COR-L47 (cell line): ENCODE measurements at places on chromosomes 11 and 22.

DNA sequence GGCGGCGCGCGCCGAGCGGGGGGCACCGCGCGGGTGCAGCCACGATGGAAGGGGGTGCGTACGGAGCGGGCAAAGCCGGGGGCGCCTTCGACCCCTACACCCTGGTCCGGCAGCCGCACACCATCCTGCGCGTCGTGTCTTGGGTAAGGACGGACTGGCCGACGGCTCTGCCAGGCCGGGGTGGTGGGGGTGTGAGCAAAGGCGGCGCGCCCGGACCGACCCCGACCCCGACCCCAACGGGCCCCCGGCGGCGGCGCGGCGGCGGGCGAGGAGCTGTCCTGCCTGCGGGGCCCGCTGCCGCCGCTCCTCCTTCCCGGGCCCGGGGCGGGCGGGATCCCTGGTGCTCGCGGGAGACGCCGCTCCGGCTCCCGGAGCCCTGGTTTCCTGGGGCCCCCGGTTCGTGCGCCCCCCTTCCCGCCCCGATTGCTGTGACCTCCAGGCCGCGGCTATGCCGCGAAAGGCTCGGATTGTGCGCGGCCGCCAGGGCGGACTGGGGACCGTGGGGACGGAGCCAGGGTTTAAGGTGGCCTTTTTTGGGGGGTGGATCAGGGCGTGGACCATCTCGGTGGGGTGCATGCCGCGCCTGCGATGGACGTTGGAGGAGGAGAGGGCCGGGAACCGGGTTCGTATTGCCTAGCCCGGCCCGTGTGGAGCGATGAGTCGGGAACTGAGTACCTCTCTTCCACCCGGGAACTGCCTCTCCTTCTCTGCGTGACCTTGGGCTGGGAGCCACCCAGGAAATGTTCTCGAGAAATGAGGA lies at the start of gene SYNGR1:
SYNGR1 (plus strand) TSS at position 25 of the 760 bp plus-strand sequence; CDS start at position 45, 20 bp downstream.
- DNase-seq, result no peak

GRCh38 chr11:36488096-36488495 lies 22.0 kb downstream of the TRAF6 start:
- DNase-seq, result no peak

DNA sequence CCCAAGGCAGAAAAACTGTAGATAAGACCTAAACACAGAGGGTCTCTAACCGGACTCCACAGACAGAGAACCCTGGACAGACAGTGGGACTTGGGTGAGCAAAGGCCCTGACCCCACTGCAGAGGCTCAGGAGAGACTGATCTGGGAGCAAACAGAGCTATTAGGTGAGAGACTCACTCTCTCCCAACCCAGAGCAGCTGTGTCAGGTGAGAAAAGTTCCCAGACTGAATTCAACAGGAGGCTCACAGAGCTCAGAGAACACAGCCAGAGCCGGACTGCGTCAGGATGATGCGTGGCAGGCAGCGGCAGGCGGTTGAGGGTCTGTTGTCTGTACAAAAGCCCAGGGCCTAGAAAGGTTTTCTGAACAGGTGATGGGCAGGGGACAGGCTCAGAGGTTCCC lies 5.5 kb downstream of the RFPL2 start:
- no peak for DNase-seq

- no peak for DNase-seq
These were observed 40.8 kb downstream of the RIBC2 start for GRCh38 chr22:45454275-45454674.

GRCh38 chr11:110410651-110411050 lies 19.1 kb upstream of the FDX1 start:
- no peak for DNase-seq

- no peak for DNase-seq
These were observed 123.3 kb upstream of the B3GAT1 start for GRCh38 chr11:134535029-134536025.

DNA sequence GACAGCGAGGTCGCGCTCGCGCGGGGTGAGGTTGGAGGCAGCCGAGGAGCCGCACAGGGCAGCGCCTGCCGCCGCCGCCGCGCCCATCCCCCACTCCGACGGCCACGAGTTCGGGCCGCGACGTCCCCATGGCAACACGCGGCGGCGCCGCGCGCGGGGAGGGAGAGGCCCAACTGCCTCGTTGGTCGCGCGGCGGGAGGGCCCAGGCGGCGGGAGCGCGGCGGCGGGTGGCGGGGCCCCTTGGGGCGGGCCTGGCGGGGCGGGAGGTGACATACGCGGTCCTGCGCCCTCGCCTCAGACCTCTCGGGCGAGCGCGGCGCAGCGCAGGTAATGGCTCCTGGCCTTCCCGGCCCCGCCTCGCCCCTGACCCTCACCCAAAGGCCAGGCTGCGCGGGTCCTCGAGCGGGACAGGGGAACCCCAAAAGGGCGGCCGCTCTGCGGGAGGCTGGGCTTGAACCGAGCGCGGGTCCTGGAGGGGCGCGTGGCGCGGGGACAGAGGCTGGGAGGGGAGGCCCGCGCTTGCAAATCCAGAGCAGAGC lies at the start of gene DEUP1:
DEUP1 (plus strand) TSS at position 297 of the 539 bp plus-strand sequence. CDS start 1,518 bp downstream, outside the sequence.
- peak; percentile 75 for DNase-seq

DNA sequence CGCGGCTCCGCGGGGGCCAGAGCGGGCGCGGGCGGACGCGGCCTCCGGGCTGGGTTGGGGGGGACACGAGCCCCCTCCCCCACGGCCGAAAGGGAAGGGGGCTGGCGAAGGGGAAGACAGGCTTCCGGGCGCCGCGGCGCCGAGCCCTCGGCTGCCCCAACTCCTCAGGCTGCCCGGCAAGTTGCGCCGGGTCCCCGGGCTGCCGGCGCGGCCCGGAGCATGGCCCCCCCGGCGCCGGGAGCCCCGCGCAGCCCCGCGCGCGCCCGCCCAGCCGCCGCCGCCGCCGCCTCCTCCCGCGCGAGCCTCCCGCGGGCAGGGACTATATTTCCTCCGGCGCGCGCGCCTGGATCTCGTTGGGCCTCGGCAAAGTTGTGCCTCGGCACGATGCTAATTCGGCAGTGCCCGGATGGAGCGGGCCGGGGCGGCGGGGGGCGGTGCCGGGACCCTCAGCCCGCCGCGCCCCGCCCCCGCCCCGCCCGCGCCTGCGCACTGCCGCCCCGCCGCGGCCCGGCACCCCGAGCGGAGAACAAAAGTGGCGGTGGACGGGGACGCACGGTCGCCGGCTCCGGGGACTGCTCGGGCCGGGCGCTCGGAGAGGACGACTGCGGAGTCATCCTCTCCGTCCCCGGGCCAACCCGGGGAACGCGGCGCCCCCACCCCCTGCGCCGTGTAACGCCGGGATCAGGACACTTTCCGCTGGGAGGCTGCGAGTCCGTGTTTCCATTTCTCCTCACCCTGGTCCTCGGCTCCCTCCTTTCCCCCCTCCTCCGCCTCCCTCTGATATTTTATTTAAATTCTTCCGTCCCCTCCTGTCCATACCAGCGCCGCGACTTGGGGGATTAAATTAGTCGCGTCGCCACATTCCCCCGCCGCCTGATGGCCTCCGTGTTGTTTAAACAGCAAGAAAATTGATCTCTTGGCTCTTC lies at the start of gene PHF21B:
PHF21B (minus strand) TSS at position 400 of the 926 bp plus-strand sequence. CDS start 456 bp downstream, outside the sequence.
- peak; percentile 78 for DNase-seq

DNA sequence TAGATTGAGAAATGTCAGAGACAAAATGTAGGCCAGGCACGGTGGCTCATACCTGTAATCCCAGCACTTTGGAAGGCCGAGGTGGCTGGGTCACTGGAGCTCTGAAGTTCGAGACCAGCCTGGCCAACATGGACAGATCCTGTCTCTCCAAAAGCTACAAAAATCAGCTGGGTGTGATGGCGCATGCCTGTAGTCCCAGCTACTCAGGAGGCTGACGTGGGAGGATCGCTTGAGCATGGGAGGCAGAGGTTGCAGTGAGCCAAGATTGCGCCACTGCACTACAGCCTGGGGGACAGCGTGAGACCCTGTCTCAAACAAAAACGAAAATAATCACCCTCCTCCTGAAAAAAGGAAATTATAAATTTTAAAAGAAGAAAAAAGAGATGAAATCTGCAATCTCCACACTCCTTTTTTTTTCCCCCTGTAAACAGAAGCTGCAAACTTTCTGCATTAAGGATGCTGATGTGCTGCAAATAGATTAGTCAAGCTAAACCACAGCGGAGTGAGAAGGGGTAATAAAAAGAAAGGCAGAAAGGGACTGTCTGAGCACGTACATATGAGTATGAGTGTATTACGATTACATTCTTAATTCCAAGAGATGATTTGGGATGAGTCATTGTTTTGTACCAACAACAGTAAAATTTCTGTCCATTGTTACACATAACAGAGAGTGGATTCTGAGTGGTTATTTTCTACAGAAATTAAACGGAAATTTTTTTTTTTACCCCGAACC lies 87.3 kb downstream of the SIK3 start:
- DNase-seq, result no peak

DNA sequence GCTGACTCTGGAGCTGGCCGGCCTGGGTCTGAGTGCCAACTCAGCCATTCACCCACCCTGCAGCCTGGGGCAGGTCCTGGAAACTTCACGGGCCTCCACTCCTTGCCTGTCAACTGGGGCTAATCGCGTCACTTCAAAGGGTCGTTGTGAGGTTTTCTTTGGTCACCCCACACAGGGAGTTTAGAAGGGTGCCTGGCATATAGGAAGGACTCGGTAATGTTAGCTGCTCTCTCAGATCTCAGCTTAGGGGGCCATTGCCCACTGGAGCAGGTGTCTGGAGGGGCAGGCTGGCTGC lies 7.3 kb downstream of the INCENP start:
- no peak for DNase-seq

DNA sequence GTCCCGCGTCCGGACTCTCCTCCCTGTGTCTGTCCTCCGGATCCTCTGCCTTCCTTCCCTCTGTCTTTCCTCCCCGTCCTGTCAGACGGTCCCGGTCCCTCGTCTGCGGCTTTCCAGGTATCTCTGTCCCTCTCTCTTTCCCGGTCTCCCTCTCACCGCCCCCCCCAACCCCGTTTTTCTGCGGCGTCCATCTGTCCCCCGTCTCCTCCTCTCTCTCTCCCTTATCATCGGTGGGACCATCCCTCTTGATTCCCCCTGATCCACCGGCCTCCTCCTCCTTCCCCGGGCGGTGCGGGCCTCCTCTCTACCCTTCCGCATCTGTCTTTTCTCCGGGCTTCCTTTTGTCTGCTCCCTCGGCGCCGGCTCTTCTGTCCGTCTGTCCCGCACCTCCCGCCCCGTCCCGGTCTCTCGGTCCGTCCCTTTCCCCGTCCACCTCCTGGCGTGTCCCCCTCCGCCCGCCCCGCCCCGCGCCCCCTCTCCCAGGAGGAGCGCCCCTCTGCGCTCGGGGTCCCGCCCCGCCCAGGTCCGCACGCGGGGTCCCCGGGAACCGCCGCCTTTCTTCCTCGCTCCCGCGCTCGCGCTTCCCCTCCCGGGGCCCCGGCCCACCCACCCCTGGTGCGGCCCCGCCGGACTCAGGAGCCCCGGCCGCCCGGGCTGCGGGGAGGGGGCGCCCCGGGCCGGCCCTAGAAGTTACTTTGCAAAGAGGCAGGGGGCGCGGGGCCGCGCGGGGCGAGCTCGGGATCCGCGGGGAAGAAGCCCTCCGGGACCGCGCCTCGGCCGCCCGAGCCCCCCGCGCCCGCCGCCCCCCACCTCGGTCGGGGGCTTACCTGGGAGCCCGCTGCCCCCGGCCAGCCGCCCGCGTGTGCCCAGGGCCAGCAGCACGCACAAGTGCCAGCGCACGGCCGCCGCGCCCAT lies 568 bp downstream of the SCUBE1 start:
- DNase-seq, result no peak

DNA sequence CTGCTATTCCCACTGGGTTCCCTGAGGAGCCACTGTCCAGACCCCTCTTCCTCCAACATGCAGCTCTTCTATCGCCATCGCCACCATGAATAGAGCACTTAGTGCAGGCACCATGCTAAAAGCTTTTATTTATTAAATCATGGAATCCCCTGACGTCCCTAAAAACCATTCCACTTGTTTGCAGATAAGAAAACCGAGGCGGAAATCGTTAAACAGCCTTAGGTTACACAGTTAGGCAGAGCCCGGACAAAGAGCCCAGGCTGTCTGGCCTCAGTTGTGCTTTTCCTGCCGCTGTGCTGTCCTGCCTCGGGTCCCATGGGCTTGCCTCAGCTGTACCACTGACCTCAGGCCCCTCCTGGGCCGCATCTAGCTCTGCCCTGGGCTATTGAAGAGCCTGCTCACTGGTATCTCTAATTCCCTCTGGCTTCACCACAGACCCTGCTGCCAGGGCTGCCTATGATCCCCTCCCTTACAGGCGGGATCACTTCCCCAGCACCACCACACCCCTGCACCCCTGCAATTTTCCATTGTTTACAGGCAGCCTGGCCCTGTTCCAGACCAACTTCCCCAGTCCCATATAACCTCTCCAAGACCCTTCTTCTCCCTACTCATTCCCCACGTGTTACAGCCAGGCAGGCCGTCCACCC lies 13.0 kb upstream of the TUB start:
- DNase-seq, result no peak

DNA sequence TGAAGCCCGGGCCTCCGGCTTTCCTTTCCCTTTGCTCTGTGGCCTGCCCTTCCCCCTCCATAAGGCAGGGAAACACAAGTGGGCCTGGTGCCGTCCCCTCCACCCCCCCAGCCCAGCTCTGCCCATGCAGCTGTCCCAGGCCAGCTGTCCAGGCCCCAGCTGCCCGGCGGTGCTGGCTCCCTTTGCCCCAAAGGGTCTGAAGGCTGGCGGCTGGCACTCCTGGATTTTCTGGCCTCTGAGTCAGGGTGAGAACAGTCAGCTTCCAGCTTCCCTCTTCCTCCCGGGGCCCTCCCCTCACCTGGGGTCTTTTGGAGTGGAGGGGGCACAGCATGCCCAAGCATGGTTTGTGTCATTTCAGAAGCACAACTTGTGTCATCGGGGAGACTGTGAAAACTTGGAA lies 27.8 kb downstream of the CD82 start:
- DNase-seq, result no peak

DNA sequence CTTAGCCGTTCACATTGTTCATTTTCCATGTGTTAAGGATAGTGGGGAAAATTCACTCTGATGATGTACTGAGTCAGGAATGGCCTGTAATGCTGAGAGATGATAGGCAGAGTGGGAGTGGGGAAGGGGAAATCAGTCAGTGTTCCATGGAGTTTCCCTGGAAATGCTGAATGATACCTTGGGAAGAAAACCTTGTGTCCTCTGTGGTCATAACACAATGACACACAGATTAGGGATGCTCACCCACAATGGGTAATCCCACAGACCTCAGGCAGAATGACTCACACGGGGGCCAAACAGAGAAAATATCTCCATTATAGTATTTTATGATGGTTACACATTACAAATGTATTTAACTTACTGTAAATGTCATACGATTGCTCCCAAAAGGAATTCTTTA lies 118.0 kb downstream of the SNX19 start:
- no peak for DNase-seq

GRCh38 chr11:6205366-6205765 lies at the start of gene C11orf42:
Gene C11orf42, plus strand, starts transcription at chr11:6205557. Its CDS starts 59 bp downstream, at chr11:6205616.
- DNase-seq, result no peak

- no peak for DNase-seq
These were observed 10.1 kb upstream of the RAB3IL1 start for GRCh38 chr11:61927501-61927900.
